GM13976 (cell line): ENCODE measurements at places on chromosomes 12 and 14.
A peak's percentile ranks its signal among the peaks of the same experiment; 100 is the strongest.

DNA sequence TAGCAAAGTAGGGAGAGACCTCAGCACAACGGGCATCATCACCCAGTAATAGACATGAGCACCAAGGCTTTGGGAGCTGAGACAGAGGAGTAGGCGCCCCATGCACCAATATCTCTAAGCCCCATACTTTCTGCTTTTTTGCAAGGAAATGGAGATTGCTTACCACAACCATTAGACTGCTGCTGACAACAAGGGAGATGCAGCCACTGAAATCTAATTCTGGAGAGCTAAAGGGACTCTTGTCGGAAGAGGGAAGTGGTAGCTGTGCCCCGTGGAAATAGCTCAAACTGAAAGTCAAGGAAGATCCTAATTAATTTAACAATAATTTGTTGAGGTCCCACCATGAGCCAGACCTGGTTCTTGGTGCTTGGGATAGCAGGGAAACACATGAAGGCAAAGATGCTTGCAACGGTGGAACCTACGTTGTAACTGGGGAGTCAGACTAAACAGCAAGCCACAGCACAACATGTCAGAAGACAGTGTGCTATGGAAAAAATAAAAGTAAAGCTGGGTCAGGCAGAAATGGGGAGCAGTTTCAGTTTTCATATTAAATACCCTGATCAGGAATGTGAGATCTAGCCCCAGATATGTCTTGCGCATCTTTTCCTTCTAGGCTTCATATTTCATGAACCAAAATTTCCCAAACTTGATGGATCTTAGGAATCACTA is 1131.0 kb downstream of the BCL11B start:
- DNase-seq, result no peak

- DNase-seq, result no peak
These were observed 122.5 kb downstream of the WIF1 start for GRCh38 chr12:64998371-64999147.

GRCh38 chr14:75236467-75236866 is 42.2 kb upstream of the FOS start:
- DNase-seq, result no peak

GRCh38 chr12:21130998-21131397 is at the start of gene SLCO1B1:
TSS of gene SLCO1B1 (plus strand) at chr12:21131194. CDS start at chr12:21141575, 10,381 bp downstream.
- DNase-seq, result no peak

GRCh38 chr12:113416091-113416754 is 6.0 kb upstream of the SDSL start:
- no peak for DNase-seq

GRCh38 chr12:98639491-98639890 is 5.1 kb downstream of the IKBIP start:
- no peak for DNase-seq

GRCh38 chr12:85182699-85183098 is 97.3 kb upstream of the ALX1 start:
- no peak for DNase-seq

DNA sequence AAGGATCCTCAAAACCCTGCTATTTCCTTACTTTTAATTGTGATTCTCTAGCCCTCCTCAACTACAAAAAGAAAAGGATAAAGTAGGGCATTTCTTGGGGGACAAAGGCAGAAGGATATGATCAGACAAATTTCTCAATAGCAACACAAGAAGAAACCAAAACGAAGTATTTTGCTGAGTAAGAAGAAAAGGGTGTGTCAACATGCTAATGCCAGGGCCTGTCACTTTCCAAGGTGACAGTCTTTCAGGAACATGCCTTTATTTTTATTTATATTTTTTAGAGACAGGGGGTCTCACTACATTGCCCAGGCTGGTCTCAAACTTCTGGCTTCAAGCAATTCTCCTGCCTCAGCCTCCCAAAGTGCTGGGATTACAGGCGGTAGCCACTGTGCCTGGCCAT is 39.8 kb downstream of the CBX5 start:
- no peak for DNase-seq

GRCh38 chr12:9260931-9261330 is 52.7 kb upstream of the PZP start:
- DNase-seq, result no peak

DNA sequence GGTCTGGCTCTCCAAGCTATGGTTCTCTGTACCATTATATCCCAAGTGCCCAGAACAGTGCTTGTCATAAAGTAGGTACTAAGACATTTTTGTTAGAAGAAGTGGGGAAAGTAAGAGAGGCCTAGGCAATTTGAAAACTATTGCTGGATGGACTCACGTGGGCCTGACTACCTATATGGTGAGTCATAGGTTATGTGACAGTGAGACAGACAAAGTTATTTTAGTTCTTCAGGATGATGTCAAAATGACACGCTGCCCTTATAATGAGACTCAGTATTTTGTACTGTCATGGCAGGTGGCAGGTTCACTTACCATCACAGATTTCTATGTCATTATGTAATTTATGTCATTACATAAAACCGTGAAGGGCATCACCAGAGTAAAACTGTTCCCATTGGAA is 53.1 kb downstream of the PARP11 start:
- DNase-seq, result no peak

DNA sequence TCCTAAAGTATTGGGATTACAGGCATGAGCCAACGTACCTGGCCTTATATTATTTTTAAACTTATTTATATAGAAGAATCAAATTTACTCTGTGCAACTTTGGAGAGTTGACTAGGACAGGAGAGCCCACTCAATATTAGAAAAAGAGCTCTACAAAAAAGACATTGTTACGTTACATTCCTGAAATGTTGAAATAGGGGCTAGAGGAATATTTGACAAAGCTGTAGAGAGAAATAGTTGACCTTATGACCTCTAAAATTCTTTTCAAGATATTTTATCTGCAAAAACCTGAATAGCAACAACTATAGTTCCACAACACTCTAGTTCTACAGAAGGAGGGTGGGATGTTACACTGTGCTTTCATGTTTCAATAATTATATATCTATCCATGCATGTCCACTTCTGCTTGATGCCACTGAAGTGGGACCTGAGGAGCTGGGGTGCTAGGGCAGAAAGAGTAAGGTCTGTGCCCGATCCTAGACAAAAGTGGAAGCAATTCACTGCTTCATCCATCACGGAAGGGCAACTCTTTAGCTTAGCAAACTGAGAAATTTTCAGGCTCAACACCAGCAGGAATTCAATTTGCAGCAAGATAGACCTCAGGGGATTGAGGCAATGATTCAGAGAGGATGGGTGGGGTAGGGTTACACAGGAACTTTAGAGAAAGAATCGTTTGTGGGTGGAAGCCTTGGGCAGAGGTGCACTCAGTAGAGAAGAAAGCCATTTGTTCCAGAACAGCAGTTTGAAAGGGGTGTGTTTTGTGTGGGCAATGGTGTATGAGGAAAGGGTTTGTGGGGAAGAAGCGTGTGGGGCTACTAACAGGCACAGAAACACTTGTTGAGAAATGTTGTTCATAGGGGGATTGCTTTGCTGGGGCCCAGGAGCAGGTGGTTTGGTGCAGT is 16.0 kb upstream of the RNASE10 start:
- no peak for DNase-seq

- DNase-seq, result no peak
These were observed 216.0 kb upstream of the EEA1 start for GRCh38 chr12:93145086-93145485.

- DNase-seq, result peak; percentile 54
These were observed 4.2 kb upstream of the BAZ2A start for GRCh38 chr12:56634242-56634836.

GRCh38 chr12:59484575-59484974 is 111.3 kb upstream of the SLC16A7 start:
- DNase-seq, result no peak

DNA sequence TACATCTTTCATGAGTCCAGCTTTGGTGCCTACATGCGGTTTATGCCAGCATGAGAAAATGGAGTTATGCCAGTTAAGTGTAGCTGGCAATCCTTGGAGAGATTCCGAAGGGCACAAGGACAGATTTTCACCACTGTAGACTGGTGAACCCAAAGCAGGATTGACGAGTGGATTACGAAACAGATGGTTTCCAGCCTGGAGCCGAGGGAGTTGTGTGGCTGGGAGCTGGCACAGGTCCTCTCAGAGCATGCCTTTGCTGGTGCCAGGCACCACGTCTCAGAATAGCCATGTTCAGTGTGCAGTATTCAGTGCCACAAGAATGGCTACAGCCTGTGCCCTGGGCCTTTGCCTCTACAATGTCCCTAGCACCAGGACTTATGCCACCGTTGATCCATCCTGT is 13.2 kb downstream of the KCNH3 start:
- no peak for DNase-seq
